CD4-positive, alpha-beta T cell treated with Interleukin-4 for 4 hours (primary cell): ENCODE measurements at places on chromosomes 5 and 9.
A peak's percentile ranks its signal among the peaks of the same experiment; 100 is the strongest.

GRCh38 chr5:155540000-155540595 lies 526.5 kb downstream of the KIF4B start:
- DNase-seq: no peak

- DNase-seq: no peak
Observed at GRCh38 chr9:103941104-103941503, 153.0 kb upstream of the SMC2 start.

GRCh38 chr9:93098236-93098946 lies 2.4 kb downstream of the CARD19 start:
- DNase-seq: peak; percentile 75

- DNase-seq: no peak
Observed at GRCh38 chr5:56601641-56602071, 213.7 kb upstream of the MAP3K1 start.

DNA sequence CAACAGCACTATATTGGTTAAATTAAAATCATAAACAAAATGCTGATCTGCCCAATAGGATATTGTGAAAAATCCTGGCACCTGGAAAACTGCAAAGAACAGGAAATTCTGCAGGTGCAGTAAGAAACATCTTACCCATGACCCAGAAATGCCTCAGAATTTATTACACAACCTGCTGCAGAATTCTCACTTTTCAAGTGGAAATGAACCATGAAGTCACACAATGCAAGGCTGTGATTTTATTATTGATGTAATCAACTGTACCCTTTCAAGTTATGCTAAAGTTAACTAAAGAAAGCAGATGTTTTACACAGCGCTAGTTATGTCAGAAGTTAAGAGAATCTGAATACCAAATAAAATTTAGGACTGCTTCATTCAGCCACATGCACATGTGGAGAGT lies 6.0 kb downstream of the STRBP start:
- DNase-seq: no peak

GRCh38 chr9:137195525-137196220 lies 4.9 kb downstream of the TPRN start:
- DNase-seq: no peak

GRCh38 chr9:5857928-5858327 lies 25.0 kb upstream of the ERMP1 start:
- no peak for DNase-seq
